ENCODE measurements at places on chromosomes 13 and 19.

DNA sequence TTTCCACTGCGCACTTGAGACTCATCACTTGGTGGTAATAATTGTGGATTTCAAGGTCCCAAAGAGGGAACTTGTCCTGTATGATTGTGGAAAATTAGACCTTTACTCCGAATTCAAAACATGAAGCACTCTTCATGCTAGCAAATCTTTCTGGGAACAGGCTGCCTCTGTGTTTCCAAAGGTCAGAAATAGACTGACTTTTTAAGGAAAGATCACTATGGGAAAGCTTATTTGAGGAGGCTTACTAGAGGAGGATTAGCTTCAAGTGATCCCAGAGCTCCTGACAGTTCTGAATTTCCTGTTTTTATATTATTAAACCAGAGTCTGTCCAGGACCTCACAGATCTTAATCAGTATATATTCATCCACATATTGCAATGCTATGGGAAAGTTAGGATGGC lies 5.5 kb downstream of the WDFY2 start:
- DNase-seq, result no peak

DNA sequence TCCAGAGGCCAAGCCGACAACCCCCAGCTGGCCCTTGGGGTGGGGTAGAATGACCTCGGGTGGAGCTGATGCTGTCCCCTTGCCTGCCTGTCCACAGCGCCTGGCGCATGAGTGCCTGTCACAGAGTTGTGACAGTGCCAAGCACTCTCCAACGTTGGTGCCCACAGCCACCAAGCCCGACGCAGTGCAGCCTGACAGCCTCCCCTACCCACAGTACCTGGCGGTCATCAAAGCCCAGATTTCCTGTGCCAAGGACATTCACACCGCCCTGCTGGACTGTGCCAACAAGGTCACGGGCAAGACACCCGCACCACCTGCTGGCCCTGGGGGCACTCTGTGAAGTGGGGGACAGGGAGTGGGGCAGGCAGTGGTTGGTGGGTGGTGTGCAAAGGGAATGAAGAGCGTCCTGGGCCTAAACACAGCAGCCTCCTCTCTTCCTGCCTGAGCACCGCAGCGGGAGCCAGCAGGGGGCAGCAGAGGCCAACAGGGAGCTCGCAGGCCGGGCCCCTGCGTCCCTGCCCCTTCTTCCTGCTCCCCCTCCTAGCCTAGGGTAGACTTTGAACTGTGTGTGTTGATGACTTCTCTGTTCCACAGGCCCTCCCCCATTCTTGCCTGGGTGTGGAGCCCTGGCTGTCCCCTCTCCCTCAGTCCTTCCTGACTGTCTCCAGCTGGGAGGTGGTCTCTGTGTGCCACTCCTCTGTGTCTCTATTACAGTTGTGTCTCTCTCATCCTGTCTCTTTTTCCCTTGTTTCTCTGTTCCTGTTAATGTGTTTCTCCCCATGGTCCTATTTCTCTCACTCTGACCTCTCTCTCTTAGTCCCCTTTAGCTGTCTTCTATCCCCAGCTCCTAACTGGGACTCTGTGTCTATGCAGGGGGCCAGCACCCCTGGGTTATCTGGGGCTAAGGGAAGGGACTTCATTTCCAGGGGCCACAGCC lies 6.5 kb downstream of the MED29 start:
- DNase-seq, result peak; percentile 84

DNA sequence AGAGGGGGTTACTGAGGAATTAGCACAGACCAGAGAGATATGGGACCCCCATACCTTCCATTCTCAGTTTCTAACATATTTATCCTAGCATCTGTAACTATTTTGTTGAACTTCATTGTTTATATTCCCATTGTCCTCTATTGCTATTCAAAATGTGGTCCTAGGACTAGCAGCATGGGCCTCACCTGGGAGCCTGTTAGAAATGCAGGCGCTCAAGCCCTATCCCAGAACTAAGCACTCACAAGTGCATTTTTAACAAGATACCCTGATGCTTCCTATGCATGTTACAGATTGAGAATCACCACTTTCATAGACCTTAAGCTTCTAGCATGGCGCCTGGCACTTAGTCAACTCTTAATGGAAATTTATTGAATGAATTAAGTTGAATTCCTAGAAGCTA lies 58.3 kb upstream of the TDRD3 start:
- no peak for DNase-seq

- no peak for DNase-seq
Measured at GRCh38 chr13:23797276-23797903, 91.8 kb downstream of the MIPEP start.

DNA sequence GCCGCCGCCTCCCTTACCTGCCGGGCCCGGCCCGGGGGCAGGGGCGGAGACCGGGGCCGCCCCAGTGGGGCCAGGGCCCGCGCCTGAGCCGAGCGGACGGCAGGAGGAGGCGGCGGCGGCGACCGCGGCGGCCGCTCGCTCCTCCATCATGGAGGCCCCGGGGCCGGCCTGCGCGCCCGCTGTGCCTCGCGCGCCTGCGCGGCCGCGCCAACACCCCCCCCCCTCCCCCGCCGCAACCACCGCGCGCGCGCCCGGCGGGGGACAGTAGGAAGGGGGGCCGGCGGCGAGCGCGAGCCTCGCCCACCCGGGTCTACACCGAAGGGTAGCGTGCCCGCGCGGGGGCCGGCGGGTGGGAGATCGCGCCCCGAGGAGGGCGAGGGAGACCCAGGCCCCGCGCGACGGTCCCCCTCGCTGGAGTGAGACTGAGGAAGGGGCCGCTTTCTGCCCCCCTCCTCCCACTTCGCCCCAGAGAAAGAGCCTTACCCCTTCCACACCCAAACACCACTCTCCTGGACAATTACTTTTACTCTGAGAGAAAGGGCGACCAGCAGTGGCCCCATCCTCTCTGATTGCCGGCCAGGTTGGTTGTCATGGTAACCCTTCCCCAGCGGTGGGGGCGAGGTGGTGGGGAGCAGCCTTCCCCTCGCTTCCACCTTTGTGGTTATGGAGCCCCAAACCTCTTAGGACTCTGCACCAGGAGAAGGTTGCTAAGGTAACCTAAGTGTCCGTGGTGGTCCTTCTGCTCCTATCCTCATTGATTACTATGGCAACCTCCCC lies at the start of gene STRN4:
TSS of gene STRN4 (minus strand) at position 170 of the 777 bp plus-strand sequence. CDS start at position 150, 20 bp downstream.
- peak; percentile 37 for DNase-seq
